Activated T-helper 1 cell treated with anti-CD3 and anti-CD28 coated beads, Interleukin-12 subunit alpha, Interleukin-12 subunit beta, Interleukin-2, Interleukin-4 antibody, amounts not matched to agents 30 ng/mL and 10 ng/mL and 1 ng/mL, durations not matched to agents 14 hours and 24 hours and 36 hours (primary cell): ENCODE measurements at places on chromosomes 12 and 14. TPM values are rescaled to one million over a fixed set of nuclear protein-coding genes. Genes with fewer than 3 reads are reported as not detected.

DNA sequence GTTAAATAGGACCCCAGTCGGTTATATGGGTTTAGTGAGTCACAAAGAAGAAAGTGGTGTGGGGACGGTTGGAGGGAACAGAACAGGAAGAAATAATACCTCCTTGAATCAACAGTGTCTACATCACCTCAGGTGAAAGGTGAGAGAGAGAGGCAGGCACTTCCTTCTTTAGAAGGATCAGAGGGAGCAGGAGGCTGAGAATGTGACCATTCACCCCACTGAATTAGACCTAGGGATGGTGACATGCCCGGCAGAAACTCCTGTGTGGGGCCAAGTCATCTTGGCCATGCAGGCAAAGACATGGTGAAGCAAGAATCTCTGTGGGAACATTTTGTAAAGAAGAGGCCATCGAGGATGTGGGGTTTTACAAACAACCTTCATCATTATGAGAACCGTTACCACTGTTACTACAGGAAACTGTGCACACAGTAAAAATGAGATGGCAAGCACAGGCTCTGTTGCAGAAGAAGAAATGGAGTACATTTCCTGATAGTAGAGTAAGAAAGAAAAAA lies 1196.9 kb downstream of the VRK1 start:
- peaks cover 5% of the 10 kb centered on the region for H3K36me3 ChIP-seq
- H3K4me1 ChIP-seq: peaks cover 47% of the 10 kb centered on the region
- H3K27ac ChIP-seq: peak overlapping the region; percentile 88
- H3K4me3 ChIP-seq: peak overlapping the region; percentile 21
- no peaks in the 10 kb centered on the region for H3K27me3 ChIP-seq

TMBIM4 gene
- 58.6 and 61.9 TPM in 2 replicates for total RNA-seq

- no peak for DNase-seq
- no peak overlapping the region for H3K27ac ChIP-seq
- H3K27me3 ChIP-seq: peaks cover 2% of the 10 kb centered on the region
- H3K36me3 ChIP-seq: no peaks in the 10 kb centered on the region
- no peaks in the 10 kb centered on the region for H3K4me1 ChIP-seq
- H3K4me3 ChIP-seq: no peak overlapping the region
These were observed 16.3 kb upstream of the MYO1H start for GRCh38 chr12:109331301-109331952.

ZNF641 gene
- 7.0 and 7.1 TPM in 2 replicates for total RNA-seq

DNA sequence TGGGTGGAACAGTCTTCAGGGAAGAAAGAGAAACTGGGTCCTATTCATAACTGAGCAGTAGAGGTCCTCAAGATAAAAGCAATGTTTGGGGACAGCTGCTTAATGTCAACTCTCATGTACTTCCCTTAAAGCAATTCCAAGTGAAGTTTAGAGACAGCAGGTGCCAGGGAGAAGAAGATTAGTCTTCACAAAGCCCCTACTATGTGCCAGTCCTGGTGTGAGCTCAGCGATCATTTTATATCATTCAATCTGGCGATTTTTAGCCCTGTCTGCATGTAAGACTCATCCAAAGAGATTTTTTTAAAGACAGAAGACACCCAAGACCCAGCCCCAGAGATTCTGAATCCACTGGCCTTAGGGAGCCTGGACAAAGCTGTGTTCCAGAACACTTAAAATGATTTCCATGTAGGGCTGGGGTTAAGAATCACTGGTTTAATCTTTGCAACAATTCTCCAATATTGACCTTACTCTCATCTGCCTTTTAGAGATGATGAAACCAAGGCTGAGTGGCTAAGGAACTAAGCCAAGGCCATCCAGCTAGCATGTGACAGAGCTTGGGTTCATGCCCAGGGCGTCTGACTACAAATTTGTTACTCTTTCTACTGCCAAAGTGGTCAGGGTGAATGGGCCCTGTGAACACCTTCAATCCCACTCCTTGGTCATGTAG lies 404.5 kb upstream of the TBX3 start:
- H3K36me3 ChIP-seq: no peaks in the 10 kb centered on the region
- DNase-seq: no peak
- no peak overlapping the region for H3K27ac ChIP-seq
- H3K27me3 ChIP-seq: no peaks in the 10 kb centered on the region

DNA sequence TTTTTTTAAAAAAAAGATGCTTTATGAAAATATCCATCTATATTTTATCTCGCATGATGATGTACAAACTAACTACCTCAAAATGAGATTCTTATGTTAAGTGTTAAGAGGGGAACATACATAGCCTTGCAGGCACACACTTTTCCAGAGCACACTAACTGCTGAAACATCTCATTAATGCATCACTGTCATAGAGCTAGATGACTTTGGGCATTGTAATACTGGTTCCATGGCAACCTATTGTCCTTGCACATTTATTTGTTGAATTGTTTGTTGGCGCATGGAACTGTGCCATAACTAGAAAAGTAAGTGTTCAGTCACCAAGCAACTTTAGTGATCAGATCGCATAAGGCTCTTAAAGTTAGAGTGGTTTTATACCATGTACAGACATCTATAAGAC lies 348.3 kb downstream of the GALC start:
- H3K27ac ChIP-seq: no peak overlapping the region
- DNase-seq: no peak
- H3K27me3 ChIP-seq: no peaks in the 10 kb centered on the region
- H3K4me1 ChIP-seq: no peaks in the 10 kb centered on the region
- no peaks in the 10 kb centered on the region for H3K36me3 ChIP-seq
- no peak overlapping the region for H3K4me3 ChIP-seq

- H3K4me3 ChIP-seq: no peak overlapping the region
- H3K36me3 ChIP-seq: no peaks in the 10 kb centered on the region
- peaks cover 7% of the 10 kb centered on the region for H3K27me3 ChIP-seq
- H3K4me1 ChIP-seq: peaks cover 8% of the 10 kb centered on the region
These were observed 145.2 kb upstream of the TMCC3 start for GRCh38 chr12:94795520-94795919.

ASIC1 gene
- 10.2 and 11.2 TPM in 2 replicates for total RNA-seq

DNA sequence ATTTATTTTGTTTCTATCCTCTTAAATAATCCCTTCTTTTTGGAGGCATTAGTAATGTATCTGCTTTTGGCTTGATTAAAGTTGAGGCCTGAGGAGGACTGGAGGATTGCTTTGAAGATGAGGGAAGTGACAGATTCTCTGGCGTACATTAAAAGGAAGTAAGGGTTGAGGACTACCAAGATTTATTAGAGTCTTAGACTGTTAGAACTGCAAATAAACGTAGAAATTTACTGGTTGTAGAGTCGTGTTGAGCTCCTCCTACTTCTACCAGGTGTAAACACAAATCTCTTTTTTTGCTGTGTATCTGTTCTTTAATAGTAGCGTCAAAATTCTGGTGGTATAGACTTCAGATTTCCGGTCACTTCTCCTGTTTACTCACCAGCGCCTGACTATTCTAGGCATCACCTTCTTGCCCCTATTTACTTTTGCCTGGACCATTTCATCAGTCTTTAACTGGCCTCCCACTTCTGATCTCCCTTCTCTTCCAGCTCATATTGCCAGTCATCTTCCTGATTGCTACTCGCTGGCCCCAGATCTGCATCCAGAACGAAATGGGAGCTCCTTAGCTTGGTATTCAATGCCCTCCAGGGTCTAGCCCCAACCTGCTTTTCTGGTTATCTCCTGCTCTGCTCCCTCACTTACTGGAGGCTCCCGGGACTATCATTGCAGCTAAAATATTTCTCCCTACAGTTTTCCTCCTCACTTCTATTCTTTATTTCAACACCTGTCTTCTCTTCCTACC lies 8.4 kb upstream of the EID3 start:
- peaks cover 56% of the 10 kb centered on the region for H3K4me1 ChIP-seq
- H3K27me3 ChIP-seq: no peaks in the 10 kb centered on the region
- no peak for DNase-seq
- H3K27ac ChIP-seq: no peak overlapping the region

- DNase-seq: no peak
- no peaks in the 10 kb centered on the region for H3K4me1 ChIP-seq
- H3K4me3 ChIP-seq: no peak overlapping the region
- no peaks in the 10 kb centered on the region for H3K36me3 ChIP-seq
- no peak overlapping the region for H3K27ac ChIP-seq
These were observed 1558.5 kb upstream of the TMEM132C start for GRCh38 chr12:126708492-126708896.

RERGL gene
- total RNA-seq: not detected in 2 replicates

DNA sequence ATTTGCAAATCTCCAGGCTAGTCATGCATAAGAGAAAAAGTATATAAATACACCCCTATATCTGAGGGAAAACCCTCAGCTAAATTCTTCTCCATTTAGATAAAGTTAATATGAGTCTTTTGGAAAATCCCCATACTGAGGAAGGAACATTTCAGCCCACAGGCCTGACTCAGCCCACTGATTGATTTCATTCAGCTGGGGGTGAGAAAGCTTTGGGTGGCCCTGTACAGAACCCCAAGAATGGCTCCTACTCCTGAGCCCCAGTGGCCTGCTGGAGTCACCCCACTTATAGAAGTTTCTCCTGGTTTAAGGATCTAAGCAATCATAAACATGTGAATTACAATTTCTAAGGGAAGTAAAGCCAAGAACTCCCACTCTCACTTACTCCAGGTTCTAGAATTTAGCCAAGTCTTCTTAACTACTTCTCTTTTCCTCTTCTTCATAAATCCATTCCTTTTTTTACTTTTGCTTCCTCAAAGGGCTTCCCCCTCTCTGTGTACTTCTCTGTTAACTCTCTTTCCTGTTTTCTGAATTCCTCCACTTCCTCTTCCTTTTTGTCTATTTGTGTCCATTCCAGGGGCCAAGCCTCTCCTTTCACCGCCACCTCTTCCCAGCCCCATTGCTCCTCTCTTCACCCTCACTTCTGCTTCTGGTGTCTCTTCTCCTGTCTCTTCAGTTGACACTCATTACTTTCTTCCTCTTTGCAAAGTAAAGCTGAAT lies 21.0 kb downstream of the RTN1 start:
- no peaks in the 10 kb centered on the region for H3K4me1 ChIP-seq
- no peak overlapping the region for H3K27ac ChIP-seq
- DNase-seq: no peak
- H3K4me3 ChIP-seq: no peak overlapping the region
- no peaks in the 10 kb centered on the region for H3K36me3 ChIP-seq
- H3K27me3 ChIP-seq: peaks cover 6% of the 10 kb centered on the region

KRT75 gene
- total RNA-seq: not detected in 2 replicates

BIN2 gene
- total RNA-seq: 40.9 and 43.3 TPM in 2 replicates

- no peak overlapping the region for H3K27ac ChIP-seq
- no peak for DNase-seq
- no peak overlapping the region for H3K4me3 ChIP-seq
- no peaks in the 10 kb centered on the region for H3K36me3 ChIP-seq
These were observed 325.0 kb downstream of the CCER1 start for GRCh38 chr12:90630006-90630405.

TRHDE gene
- total RNA-seq: not detected in 2 replicates

DNA sequence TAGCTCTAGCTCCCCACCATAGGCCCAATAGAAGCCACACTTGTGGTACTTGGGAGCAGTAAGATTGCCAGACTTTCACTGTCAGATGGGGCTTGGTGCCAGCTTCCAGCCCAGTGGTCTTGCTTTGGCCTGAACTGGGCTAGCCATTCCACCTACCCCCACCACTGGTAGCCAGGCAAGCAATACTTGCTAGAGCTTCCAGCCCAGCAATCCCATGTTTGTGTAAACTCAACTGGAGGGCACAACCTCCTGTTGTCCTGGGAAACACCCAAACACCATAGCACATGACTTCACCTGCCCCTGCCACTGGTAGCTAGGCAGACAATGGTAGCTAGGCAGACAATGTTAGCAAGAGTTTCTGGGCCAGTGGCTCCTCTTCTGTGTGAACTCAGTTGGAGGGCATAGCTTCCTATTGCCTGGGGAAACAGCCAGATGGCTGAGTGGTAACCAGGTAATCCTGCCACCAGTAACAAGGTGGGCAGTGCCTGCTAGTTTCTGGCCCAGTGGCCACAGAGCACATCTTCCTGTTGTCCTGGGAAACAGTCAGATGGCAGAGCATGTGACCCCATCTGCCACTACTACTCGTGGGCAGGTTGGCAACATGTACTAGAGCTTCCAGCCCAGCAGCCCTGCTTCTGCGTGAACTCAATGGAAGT lies 5.6 kb upstream of the OR6C76 start:
- no peak overlapping the region for H3K4me3 ChIP-seq
- no peaks in the 10 kb centered on the region for H3K36me3 ChIP-seq
- peaks cover 20% of the 10 kb centered on the region for H3K27me3 ChIP-seq
- DNase-seq: no peak

- H3K36me3 ChIP-seq: peaks cover 45% of the 10 kb centered on the region
- H3K27me3 ChIP-seq: no peaks in the 10 kb centered on the region
These were observed 150.8 kb downstream of the PRKCH start for GRCh38 chr14:61472011-61472672.

PAWR gene
- total RNA-seq: 4.0 and 6.1 TPM in 2 replicates

DNA sequence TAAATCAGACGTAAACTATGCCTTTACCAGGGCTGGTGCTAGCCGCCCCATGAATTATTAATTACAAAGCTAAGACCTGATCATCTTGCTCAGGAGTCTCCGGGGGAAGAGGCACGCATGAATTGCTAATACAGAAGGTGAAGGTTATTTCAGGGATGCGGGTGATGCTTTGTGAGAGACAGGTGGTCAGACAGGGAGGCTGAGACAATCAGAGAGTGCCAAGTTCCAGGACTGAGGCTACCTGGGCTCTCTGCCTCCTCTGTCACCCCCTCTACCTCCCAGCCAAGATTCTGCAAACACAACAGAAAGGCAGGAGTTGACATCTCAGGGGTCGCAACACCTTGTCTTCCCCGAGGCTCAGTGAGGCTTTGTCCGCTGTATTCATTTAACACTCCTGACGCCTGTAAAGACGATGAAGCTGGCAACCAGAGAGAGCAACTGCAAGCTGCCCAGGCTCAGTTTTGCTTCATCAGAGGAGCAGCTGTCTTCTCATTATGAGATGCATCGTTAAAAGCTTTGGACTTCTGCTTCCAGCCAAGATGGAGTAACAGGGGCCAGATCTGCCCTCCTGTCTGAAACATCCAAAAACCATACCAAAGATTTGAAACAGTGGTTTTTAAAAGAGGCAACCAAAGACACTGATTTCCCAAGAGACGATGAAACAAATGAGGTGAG lies 46.6 kb downstream of the PRIMA1 start:
- H3K36me3 ChIP-seq: no peaks in the 10 kb centered on the region
- H3K27me3 ChIP-seq: peaks cover 3% of the 10 kb centered on the region
- no peak overlapping the region for H3K4me3 ChIP-seq
- H3K27ac ChIP-seq: no peak overlapping the region
- DNase-seq: no peak

GRCh38 chr14:53790731-53791500 lies 165.7 kb downstream of the BMP4 start:
- H3K4me1 ChIP-seq: no peaks in the 10 kb centered on the region
